Neural progenitor cell (in vitro differentiated cells): ENCODE measurements at places on chromosomes 4 and X.
A peak's percentile ranks its signal among the peaks of the same experiment; 100 is the strongest.

GRCh38 chr4:7147661-7148310, 44.6 kb upstream of the SORCS2 start:
- DNase-seq, result no peak

- no peak for DNase-seq
Measured at GRCh38 chr4:19438233-19438632, 813.5 kb upstream of the SLIT2 start.

- DNase-seq, result no peak
Measured at GRCh38 chrX:133033010-133033409, 63.9 kb downstream of the USP26 start.

- DNase-seq, result no peak
Measured at GRCh38 chr4:38572793-38573192, 91.2 kb upstream of the KLF3 start.

DNA sequence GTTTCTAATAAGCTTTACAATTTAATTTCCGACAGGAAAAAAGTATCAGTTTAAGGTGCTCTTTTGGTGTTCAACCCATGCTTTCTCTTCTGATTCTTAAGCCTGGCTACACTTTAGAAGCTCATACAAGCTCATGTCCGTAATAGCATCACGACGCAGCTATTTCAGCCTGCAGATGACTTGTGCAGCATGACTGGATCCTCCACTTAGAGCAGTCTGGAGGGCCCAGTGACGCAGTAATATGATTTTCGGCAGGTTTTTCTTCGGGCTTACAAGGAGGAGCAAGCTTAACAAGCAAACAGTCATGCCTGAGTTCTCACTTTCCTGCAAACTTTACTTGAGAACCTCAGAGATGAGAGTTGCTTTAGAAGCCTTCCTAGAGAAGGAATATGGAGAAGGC, 85.3 kb upstream of the MAML3 start:
- no peak for DNase-seq

DNA sequence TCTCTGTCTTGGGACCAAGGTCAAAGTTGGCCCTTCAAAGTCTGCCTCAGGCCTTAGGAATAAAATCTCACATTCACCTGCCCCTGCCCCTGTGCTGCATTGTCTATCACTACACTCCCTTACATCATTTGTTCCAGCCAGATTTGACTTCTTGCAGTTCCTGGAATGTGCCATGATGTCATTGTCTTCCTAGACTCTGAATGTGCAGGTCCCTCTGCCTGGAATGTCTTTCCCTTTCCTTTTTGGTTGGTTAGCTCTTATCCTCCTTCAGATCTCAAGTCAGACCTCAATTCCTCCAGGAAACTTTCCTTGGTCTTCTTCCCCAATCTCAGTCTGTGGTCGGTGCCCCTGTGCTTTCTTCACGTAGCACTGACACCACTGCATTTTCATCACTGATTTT, 67.7 kb upstream of the EFNB1 start:
- DNase-seq, result no peak

GRCh38 chr4:21013501-21013900, 313.2 kb downstream of the PACRGL start:
- DNase-seq, result no peak

GRCh38 chr4:88734403-88734949, 36.8 kb upstream of the NAP1L5 start:
- DNase-seq, result no peak

GRCh38 chrX:276581-277201, 4.5 kb upstream of the PLCXD1 start:
- peak; percentile 27 for DNase-seq

DNA sequence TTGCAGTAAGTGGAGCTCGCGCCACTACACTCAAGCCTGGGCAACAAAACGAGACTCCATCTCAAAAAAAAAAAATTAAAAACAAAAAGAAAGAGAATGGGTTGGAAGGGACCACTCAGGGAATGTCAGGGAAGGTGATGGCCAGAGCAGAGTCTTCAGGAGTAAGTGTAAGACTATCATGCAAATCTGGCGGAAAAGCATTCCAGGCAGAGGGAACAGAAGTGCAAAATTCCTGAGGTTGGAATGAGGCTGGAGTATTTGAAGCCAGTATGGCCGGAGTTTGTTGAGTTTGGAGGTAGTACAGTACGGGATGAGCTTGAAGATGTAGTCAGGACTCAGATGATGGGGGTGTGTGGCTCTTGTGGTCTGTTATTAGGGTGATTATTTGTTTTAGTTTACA, 7.4 kb downstream of the GALNT7 start:
- no peak for DNase-seq

DNA sequence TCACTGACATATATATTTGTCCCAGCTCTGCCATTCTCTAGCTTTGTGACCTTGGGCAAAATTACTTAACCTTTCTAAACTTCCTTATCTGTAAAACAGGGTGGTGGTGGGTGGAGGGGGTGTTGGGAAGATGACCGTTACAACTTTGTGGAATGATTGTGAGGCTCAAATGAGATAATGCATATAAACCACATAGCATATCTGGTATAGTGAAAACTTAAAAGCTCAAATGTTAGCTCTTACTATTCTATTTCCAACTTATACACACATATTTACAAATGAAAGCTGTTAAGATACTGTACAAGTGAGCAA, 52.9 kb upstream of the HPRT1 start:
- no peak for DNase-seq

GRCh38 chr4:99574530-99575324, at the start of gene MTTP:
Gene MTTP, plus strand, starts transcription at chr4:99574824. Its CDS starts 86 bp downstream, at chr4:99574910.
- DNase-seq, result no peak

GRCh38 chrX:45771114-45771513, 570.4 kb upstream of the DIPK2B start:
- DNase-seq, result no peak

GRCh38 chr4:65737672-65738071, 67.4 kb upstream of the EPHA5 start:
- DNase-seq, result no peak

DNA sequence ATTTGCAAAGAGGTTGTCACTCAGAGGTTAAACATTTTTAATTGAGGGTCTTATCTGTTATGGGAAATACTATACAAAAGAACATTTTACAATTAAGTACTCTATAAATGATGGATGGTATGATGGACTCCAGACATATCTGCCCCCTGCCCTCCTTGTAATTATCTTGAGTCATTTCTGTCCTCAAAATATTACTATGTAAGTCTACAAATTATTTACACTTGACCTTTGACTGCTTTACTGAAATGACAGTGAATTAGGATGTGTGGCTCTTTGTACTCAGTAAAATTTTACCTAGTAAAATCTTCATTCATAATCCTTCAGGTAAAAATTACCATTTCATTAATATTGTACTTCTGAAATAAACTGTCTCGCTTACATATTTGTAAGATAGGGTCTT, 46.5 kb downstream of the USP9X start:
- DNase-seq, result no peak

- no peak for DNase-seq
Measured at GRCh38 chr4:151486168-151486567, 77.2 kb downstream of the FHIP1A start.

GRCh38 chrX:69282893-69283690, 117.8 kb upstream of the PJA1 start:
- peak; percentile 33 for DNase-seq

DNA sequence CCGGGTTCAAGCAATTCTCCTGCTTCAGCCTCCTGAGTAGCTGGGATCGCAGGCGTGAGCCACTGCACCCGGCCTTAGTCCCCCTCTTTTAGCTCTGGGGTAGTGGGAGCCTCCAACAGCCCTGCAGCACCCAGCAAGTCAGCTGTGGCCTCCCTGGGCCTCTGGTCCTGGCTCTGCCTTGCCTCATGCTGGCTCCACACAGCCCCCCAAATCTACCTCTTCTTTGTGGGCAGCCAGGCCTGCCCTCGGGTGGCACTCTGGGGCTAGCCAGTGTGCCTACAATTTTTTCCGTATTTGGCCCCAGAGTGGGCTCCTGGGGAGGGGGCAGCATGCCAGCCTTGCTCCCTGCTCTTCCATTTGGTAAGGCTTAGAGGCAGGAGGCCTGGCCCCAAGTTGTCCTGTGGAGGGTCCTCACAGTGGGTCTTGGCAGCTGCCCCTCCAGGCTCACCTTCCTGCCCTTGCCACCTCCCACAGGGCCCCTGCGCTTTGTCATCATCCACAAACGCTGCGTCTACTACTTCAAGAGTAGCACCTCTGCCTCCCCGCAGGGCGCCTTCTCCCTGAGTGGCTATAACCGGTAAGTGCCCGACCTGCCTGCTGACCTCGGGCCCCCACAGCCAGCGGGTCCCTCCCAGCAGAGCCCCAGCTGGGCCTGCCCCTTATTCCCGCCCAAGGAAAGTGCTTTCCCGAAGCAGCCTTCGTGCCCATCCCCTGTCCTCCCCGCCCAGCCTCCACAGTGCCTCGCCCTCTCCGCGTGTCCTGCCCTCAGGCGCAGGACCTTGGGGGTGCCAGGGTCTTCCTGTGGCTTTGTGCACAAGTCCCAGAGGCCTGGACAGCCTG, 21.0 kb upstream of the ADD1 start:
- DNase-seq, result no peak

GRCh38 chrX:3362956-3363355, 16.5 kb upstream of the MXRA5 start:
- no peak for DNase-seq

- DNase-seq, result no peak
Measured at GRCh38 chr4:38590046-38590445, 74.0 kb upstream of the KLF3 start.

DNA sequence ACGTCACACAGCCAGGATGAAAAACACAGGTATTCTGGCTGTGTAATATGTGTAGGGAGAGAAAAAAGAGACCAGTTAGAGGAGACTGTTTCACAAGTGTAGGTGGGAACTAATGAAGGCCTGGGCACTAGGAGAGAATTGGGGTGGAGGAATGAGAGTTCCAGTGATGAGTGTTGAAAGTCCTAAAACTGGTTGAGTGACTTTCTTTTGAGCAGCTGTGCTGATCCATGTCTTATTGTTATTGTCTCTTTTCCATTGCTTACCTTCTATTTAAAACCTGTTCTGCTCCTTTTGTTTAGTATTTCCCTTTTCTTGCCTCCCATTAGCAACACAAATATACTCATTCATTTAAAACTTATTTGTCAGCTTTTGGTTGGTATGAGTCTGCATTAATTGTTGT, 88.7 kb downstream of the PDLIM5 start:
- DNase-seq, result no peak

GRCh38 chr4:31351695-31352094, 631.5 kb downstream of the PCDH7 start:
- DNase-seq, result no peak

DNA sequence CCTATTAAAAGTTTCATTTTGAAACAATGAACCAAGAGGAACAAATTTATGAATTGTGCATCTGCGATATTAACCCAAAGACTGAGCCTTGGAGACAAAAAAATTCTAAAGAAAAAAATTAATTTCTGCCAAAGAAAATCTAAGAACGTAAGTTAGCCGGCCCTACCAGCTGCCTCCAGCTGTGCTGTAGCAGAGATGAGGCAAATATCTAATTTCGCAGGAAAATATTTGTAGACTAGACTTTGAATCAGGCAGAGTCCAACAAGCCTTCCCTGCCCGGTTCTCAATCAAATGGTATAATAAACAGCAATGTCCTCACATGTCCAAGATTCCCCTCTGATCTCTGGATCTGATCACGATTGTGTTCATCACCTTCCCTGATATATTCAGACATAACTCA, 21.2 kb upstream of the SMIM20 start:
- no peak for DNase-seq

DNA sequence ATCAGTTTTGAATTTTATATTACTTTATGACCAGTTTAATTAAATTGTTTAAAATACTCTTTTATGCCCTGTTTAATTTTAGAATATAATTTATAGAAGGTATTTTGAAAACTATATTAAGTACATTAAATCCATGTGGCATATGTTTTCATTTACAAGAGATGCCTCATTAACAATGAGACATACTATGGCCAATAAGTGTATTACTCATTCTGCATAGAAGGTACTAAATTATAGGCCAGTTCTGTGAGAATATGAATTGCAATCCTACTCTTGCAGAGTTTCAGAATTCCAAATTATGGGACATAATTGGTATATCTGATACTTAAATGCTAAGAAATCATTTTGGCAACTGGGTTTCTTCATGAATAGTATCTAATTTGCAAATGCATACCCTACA, 951.1 kb downstream of the FAT4 start:
- DNase-seq, result no peak

- no peak for DNase-seq
Measured at GRCh38 chrX:132786217-132786616, 172.2 kb downstream of the HS6ST2 start.

DNA sequence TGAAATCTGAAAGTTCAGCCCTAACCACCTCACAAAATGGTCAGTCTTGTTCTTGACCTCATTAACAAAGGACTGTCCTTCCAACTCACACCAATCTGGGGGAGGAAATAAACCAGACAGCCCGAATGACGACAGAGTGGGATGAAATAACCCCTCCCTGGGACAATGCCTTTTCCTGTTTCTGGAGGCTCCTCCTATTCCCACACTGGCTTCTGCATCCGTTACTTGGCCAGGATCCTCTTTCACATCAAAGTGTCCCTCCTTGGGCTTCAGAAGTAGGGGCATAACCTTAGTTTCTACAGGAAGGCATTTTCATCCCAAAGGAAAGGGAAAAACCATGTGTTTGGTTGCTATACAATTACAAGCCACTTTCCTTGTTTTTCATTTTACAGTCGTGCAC, 59.8 kb upstream of the RPL34 start:
- DNase-seq, result no peak

DNA sequence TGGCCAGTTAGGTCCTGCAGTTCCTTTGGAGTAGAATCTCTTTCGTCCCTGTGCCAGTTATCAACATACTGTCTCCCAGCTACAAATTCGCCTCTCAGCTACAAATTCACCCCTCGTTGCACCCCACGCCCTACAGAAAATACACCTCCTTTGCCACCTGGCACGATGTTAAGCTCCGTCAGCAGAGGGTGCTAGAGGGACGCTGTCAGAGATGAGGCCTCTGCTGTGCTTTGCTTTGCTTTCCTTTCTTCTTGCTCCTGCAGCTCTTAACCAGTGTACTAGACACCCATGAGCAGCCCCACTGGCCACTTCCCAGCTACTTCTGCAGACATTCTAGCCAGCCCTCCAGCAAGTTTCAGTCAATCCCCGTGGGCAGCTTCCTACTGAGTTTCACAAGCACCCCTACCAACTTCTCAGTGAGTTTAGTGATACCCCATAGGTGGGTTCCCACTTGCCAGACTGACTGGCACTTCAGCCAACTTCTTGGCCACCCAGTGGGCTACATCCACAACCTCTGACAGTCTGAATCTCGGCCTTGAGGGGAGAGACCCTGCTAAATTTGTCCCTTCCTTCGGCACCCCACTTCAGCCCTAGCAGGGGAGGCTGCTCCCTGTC, 21.8 kb downstream of the HAUS3 start:
- peak; percentile 89 for DNase-seq

GRCh38 chr4:36243355-36244256, 708 bp downstream of the ARAP2 start:
- DNase-seq, result no peak

GRCh38 chrX:65697915-65698796, 30.7 kb downstream of the MSN start:
- no peak for DNase-seq

DNA sequence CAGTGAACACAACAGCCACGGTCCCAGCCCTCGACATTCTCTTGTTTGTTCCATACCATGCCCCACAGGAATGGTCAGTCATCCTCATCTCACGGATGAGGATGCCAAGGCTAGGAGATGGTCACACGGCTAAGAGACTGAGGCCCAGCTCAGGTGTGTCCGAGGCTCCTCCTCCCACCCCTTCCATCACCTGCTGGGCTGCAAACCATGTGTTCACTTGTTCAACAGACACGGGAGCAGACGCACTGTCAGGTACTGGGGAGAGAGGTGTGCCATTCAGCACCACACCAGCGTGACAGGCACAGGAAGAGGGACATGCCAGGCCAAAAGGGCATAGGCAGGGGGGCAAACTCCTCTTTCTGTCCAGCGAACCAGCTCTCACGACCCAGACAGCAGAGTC, 45.9 kb downstream of the ABLIM2 start:
- no peak for DNase-seq
